Choroid plexus epithelial cell (primary cell): ENCODE measurements at places on chromosomes 7 and 10.

GRCh38 chr7:76294344-76295024 is 8.0 kb upstream of the HSPB1 start:
- peak; percentile 95 for DNase-seq

GRCh38 chr7:17937506-17938120 is 2.7 kb downstream of the SNX13 start:
- DNase-seq = peak; percentile 7

DNA sequence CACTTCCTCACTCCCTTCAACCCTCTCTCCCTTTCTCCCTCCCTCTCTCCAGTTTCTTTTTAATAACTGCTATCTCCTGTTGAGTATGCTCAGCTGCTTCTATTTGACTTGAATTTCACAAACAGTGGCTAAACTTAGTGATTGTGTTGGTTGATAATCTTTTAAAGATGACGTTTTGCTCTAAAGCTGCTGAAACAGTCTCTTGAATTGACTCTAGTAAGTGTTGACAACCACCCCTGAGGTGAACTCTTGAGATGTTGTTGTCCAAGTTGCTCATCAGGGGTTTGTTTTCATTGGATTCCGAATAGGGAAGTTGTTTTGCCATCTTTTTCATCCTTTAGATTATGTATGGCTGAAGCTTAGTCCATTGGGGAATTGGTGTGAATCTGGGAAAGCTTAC is 176.2 kb downstream of the TWIST1 start:
- DNase-seq = peak; percentile 70

DNA sequence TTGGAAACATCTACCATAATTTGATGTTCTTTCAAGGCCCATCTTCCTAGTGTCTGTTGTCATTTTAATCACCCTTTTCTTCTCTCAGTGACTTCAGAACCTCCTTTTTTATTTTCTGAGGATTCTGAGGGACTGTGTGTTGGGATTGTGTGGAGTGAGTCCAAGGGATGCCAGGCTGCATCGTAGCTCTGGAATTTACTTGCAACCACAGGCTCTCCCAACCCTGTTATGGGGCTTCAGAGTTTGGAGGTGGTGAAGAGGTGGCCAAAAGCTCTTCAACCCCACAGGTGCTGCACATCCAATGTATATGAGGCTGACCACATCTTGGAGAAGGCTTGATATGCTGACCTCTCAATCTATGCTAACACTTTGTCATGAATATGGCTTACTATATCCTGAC is 79.5 kb upstream of the GPR141 start:
- no peak for DNase-seq

- no peak for DNase-seq
Observed at GRCh38 chr7:2810682-2811415, 33.3 kb downstream of the GNA12 start.

DNA sequence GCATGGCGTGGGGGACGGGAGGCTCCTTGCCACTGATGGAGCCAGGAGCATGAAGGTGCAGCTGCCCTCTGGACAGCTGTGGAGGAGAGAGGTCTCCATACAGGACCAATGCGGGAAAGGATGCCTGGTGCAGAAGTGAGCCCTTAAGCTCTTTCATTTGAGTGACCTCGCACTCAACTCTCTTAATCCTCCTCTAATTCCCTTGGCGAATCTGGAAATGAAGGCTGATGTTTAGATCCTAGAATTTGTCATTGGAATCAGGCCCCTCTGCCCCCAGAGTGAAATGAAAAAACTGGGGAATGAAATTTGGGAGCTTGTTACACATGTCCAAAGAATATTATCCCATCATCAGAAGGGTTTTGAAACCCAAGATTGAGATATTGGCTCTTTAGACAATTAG is 639.5 kb downstream of the LRMDA start:
- DNase-seq = no peak

DNA sequence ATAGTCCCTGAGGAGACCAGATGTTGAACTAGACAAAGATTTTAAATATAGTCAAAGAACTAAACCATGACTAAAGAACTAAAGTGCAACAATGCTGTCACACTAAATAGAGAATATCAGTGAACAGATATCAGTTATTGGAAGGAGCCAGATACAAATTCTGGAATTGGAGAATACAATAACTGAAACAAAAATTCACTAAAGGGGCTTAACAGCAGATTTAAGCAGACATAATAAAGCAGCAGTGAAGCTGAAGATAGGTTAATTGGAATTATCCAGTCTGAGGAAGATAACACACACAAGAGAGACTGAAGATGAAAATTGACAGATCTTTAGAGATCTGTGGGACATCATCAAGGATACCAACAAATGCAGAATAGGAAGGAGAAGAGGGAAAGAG is 10.4 kb downstream of the KPNA7 start:
- no peak for DNase-seq

GRCh38 chr7:30713392-30713791 is 31.1 kb upstream of the CRHR2 start:
- peak; percentile 33 for DNase-seq
